Stimulated activated CD4-positive, alpha-beta T cell treated with anti-CD3 and anti-CD28 coated beads, Interleukin-15, amount 100 ng/mL, for 1 hour (primary cell): ENCODE measurements at places on chromosomes 4 and X.

DNA sequence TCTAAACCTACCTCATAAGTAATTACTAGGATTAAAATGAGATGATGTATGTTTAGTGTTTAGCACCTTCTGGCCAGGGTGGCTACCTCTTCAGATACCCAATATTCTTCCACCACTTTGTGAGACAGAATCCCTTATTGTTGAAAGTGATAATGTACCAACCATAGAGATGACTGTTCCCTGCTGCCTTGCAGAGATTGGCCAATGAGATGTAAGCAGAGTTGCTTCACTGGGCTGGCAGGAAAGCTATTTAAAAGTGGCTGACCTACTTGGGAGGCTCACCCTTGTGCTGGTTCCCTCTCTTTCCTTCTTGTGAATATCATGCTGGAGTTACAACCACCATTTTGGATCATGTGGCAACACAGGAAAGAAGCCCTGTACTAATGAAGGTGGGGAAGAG, 58.9 kb downstream of the TMEM154 start:
- DNase-seq: no peak

DNA sequence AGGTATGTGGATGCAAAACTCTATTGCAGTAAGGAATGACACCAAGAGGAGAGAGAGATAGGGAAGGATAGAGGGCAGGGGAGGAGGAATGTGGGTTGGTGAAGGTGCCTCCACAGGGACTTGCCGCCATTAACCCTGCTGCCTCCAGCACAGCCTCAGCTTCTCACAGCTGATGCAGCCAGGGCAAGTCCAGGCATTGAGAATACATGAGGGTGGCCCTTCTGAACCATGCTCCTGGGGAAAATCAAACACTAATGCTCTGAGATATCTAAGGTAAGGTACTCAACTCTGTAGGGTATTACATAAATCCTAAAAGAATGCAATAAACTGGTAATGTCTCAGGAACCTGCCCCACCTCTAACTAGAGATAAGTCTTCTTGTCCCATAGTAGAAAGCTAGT, 28.7 kb downstream of the UGT2B7 start:
- no peak for DNase-seq

DNA sequence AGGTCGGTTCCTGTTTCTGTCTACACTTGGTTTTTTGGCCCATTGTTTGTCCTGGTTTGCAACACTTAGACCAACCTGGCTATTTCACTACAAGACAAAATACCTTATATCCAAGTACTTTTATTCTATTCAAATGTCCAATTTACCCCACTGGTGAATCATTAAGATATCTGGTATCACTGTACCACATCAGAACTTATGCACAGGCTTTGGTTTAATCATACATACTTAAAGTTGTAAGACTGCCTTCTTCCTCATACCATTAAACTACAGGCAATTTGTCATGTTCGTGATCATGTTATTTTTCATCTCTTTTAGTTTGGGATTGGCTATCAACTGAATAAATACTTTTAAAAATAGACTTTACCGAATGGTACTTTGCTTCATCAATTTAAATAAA, 53.0 kb upstream of the ATOH1 start:
- no peak for DNase-seq

GRCh38 chr4:162509333-162509732, 345.5 kb upstream of the FSTL5 start:
- no peak for DNase-seq

DNA sequence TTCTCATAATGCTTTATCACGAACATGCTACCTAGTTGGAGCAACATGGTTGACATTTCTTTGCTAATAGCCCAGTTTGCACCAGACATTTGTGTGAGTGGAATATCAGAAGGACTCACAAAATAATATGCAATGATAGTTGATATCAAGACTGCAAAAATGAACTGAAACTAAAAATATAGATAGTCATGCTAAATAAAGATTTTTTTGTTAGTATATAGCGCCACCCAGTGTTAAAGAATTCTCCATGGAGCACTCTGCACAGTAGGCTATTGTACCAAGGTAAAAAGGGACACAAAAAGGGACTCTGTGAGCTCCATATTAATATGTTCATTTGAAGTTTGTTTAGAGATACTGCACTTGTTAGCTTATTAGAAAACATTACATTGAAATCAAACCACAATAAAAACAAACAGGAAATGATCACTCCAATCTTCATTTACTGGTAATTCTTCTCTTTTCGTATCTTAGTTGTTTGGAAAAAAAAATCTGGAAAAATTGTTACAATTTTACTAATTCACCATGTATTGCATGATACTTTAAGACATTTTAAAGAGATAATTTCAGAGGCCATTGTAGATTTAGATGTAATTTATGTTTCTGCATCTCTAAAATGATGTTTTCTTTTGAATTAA, 1509.6 kb downstream of the ADGRL3 start:
- DNase-seq: no peak

DNA sequence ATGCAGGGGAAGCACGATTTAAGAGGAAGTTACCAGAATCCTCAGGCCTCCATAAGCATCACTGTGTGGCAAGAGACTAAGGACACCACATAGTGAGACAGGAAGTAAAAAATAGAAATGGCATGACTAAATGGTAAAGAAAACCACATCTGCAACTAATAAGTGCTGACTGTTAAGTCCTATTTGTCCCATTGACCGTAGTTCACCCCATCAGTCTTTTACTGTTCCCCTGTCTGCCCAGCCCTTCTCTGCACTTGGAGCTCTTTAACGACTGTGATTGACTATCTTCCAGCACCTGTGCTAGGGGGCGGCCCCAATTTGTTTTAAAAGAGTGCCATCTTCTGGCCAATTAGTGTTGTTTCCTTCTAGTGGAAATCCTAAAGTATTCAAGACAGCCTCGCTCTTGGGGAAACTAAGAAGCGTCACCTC, 94.2 kb downstream of the MAOA start:
- peak; percentile 5 for DNase-seq

- DNase-seq: no peak
These were observed 33.7 kb downstream of the GABRB1 start for GRCh38 chr4:47065051-47065481.

DNA sequence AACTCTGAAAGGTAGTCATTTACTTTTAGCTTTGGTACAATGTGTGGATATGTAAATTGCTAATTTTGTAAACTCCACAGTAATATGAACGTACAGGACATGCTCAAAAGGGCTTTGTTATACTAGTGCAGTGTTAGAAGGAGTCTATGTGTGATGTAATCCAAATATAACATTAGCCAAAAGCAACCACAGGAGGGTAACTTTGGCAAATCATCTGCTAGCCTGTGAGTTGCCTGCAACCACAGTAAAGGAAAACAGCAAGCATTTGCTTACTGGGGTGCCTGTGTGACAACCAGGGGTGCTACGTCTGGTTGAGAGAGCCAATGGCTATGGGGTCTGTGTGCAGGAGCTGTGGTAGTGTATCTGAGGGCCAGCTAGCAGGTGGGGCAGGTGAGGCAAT, 245.8 kb downstream of the ADAMTS3 start:
- DNase-seq: no peak

GRCh38 chr4:56731857-56732256, 50.8 kb upstream of the HOPX start:
- no peak for DNase-seq

- no peak for DNase-seq
These were observed 190.4 kb downstream of the ARAP2 start for GRCh38 chr4:36053930-36054329.

DNA sequence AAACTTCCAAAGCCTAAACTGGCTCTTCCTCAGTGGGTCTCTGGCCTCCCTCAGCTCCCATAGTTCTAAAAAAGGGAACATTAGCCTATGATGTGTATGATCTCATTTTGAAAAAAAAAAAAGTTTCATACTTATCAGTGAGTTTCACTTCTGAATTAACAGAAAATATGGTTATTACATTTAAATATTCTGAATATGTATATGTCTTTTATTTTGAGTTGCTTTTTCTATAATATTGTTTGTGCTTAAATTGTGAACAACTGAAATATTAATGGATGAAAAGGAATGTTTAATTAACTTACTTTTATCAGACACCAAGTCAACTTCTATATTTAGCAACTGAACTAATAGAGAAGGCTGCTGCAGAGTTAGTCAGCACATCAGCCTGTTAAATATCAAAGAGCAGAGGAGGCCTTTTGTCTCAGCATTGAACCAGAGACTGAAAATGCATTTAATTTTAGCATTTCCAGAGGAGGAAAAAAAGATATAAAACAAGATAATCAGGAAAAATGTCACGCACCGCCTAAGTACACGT, 20.4 kb upstream of the FHL1 start:
- DNase-seq: no peak

GRCh38 chr4:106679063-106679462, 310.5 kb upstream of the GIMD1 start:
- DNase-seq: no peak

DNA sequence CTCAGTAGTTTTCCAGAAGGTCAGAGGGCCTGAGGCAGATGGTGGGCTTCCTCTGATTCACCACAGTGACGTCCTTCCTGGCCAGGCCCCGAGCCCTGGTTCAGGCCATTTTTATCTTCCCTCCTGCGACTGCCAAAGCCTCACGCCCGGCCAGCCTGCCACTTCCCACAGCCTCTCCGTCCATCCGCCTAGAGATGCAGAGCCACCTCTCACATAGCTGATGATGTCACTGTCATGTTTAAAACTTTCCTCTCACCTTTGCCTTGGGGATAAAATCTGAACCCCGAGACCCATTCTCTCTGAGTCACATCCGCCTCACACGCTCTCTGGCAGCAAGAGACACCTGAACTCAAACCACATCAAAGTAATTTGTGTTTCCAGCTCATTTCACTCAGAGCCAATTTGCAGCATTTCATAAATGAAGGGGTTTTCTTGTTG, 175.3 kb downstream of the QDPR start:
- DNase-seq: peak; percentile 34

- DNase-seq: no peak
These were observed 168.3 kb downstream of the SPRY1 start for GRCh38 chr4:123564758-123565346.

DNA sequence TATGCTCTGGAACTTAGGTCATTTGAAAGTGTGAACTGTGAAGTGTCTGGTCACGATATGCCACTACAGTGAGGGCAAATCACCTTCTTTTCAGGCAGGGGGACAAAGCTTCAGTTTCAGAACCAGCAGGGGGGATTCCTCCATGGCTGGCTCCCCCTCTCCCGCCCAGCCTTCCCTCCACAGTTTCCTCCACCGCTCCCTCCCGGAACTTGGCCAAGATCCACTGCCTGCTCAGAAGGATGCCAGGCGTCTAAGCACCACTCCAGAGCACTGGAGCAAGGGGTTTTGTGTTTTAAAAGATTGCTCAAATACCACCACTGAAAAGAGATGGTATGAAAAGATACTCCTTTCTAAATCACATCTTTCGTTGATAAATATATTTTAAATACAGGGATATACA, 126.9 kb downstream of the ELOVL6 start:
- DNase-seq: no peak

DNA sequence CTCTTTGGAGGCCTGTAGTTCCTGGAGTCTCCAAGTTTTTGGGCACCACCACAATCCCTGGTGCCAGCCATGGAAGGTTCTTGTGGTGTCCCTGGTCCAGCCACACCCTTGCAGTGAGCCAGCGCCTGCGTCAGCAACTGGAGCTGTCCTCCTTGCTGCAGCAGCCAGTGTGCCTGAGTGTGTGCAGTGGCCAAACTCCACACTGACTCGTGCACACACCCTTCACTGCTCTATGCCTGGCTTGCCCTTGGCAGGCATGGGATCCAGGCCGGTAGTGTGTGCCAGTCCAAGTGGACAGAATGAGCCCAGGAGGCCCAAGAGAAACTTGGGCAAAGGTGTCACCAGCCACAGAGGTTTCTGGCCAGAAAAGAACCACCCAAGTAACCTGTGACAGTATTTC, 1074.0 kb downstream of the PCDH18 start:
- DNase-seq: no peak

- no peak for DNase-seq
These were observed 15.2 kb downstream of the ASB11 start for GRCh38 chrX:15299941-15300851.

DNA sequence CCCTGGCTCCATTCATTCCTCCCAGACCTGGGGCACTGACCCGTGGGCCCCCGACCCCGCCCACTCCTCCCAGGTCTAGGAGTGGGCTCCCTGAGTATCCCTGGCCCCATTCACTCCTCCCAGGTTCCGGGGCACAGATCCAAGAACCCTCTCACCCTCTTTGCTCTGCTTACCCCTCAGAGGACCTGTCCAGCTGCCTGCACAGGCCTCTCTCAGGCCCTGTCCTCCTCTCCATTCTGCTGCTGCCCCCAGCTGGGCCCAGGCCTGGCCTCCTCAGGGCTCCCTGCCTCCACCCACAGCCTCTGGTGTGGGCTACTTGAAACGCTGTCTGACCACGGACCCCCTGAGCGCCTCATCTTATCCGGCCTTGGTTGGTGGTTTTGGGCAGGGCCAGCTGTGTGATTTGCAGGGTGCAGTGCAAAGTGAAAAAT, 217.7 kb upstream of the PSAPL1 start:
- no peak for DNase-seq

DNA sequence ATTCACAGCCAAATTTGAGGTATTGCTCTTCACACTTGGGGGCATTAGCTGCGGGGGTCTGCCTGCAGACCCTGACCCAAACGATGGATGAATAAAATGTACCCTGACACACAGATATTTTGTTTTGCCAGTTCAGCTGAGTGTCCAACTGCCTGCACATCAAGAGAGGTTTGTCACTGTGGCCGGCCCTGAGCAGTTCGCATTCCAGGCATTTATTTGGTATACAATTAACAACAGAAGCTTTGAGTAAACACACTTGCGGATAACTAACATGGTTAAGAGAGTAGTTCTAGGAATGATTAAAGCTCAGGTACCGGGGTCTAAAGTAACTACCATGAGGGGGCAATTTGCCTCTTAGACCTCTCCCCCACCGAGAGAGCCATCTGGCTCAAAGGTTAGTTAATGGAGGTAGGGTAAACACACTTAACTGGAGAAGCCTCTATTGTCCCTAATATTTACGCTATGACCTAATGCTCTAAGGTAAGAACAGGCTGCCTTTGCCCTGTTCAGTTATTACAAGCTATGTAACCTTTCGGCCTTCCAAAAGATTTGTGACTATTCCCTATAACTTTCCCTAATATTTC, 162.0 kb downstream of the SNCA start:
- DNase-seq: no peak

- no peak for DNase-seq
These were observed 191.0 kb downstream of the CCSER1 start for GRCh38 chr4:90318193-90318592.

DNA sequence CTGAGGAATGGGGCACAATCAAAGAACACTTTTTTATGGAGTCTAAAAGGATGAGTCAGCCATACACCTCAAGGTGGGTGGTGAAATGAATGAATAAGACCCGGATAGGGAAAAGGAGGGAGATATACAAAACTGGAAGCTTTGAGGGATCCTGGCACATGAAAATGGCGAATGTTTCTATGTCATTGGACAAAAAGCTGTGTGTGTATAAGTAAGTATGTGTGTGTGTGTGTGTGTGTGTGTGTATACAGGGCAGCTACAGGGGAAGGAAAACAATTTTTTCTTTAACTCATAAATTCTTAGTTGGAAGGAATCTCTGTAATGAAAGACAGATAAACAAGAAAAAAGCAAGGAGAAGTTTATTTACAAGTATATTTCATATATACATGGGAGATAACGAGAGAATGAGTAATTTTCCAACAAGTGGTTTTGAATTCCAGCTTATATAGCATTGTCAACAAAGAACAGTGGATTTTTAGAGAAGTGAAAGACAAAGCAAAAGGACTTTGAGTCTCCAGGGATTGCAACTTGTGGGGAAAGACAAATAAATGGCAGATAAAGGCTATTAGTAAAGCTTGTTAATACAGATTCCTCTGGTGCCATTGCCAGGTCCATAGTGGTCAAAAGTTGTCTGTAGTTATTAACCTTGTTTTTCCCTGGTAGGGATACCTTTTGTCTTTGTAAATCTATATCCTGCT, 99.7 kb downstream of the MMRN1 start:
- no peak for DNase-seq

GRCh38 chr4:88573276-88573980, 18.9 kb upstream of the HERC3 start:
- DNase-seq: no peak
